Keratinocyte (primary cell): ENCODE measurements at places on chromosomes 3 and 15.
A peak's percentile ranks its signal among the peaks of the same experiment; 100 is the strongest.

- no peak for DNase-seq
Measured at GRCh38 chr15:60551781-60552161, 72.8 kb upstream of the ICE2 start.

- no peak for DNase-seq
Measured at GRCh38 chr3:42118762-42119361, 27.7 kb downstream of the TRAK1 start.

GRCh38 chr15:64029110-64029509 is 17.2 kb downstream of the DAPK2 start:
- no peak for DNase-seq

DNA sequence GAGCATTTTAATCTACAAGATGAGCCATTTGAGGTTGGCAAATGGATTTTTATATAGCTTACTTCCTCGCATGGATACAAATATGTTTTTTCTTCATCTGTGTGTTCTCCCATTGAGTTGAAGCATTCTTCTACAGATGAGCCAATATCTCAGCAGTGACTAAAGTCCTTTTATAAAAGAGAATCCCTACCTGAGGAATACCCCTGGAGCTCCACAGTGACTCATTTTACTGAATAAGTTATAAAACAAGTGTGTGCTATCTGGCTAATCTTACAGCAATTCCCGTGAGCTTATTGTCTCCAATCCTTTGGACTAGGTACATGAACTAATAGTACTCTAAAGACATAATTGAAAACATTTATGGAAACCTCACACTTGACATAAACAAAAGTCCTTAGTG is 354.2 kb upstream of the BCHE start:
- peak; percentile 36 for DNase-seq

DNA sequence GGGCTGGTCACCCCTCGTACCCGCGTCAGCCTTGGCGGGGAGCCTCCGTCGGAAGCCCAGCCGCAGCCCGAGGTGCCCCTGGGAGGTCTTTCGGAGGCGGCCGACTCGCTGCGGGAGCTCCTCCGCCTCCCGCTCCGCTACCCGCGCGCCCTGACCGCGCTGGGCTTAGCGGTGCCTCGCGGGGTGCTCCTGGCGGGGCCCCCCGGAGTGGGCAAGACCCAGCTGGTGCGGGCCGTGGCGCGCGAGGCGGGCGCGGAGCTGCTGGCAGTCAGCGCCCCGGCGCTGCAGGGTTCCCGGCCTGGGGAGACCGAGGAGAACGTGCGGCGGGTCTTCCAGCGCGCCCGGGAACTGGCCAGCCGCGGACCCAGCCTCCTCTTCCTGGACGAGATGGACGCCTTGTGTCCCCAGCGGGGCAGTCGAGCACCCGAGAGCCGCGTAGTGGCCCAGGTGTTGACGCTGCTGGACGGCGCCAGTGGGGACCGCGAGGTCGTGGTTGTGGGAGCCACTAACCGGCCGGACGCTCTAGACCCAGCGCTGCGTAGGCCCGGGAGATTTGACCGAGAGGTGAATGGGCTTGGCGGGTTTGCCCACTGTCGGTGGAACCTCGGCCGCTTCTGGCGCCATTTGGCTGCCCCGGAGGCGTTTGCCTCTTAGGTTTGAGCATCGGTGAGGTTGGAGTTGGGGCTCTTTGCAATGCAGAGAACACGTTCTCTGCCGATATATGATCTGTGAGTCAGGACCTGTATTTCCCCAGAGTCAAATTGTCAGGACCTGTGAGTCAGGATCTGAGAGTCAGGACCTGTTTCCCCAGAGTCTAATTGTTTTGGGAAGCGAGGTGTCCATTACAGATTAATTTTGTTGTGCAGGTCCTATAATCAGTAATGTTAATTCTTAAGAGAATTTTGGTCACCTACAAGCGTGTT is 24.9 kb upstream of the GATM start:
- DNase-seq = no peak

DNA sequence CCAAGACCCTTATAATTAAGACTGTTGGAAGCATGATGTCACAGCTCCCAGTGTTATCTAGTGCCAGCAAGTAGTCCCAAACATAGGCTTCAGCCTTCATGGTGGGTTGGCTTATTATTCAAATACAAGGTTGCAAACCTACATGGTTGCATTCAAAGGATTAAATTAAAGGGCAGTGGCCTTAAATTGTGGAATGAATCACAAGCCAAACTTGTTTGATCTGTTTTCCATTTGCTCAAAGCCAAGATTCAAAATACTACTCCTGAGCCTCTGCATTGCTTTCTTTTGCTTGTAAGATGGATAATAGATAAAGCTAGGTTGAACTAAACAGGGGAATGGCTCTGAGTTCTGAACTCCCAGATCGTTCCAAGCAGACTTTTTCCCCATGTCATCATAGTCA is 52.4 kb upstream of the GNB4 start:
- DNase-seq = no peak

DNA sequence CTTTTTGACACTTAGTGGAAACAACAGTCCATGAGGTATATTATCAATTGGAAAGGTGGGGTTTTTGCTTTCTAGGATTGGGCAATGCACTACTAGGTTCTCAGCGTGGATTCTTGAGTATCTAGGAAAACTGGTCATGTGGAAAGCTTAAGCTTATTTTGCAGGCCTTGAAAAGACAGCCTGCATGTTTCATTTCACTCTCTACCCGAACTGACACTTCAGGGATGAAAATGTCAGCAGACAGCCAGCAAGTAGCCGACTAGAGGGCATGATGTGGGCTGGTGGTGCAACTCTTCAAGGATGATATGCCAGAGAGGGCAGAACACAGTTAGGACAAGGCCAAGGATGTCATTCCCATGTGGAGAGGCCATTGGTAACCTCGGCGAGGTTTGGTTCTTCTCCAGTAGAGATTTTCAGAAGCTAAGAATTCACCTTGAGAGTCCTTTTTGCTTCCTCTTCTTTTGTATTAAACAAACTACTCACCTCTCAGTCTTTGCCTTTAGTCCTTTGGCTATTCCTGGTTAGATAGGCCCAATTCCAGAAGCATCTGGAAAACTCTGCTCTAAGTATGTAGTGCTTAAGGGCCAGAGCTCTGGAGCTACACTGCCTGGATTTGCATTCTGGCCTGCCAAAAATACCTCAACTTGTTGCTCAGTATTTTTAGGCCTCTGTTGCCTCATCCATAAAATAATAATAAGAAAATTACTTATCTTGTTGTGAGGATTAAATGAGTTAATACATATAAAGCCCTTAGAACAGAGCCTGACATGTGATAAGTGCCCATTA is 17.9 kb downstream of the LPP start:
- no peak for DNase-seq

GRCh38 chr3:37934631-37935289 is 55.8 kb upstream of the VILL start:
- no peak for DNase-seq

GRCh38 chr15:85162237-85162636 is 180.6 kb downstream of the PDE8A start:
- no peak for DNase-seq

DNA sequence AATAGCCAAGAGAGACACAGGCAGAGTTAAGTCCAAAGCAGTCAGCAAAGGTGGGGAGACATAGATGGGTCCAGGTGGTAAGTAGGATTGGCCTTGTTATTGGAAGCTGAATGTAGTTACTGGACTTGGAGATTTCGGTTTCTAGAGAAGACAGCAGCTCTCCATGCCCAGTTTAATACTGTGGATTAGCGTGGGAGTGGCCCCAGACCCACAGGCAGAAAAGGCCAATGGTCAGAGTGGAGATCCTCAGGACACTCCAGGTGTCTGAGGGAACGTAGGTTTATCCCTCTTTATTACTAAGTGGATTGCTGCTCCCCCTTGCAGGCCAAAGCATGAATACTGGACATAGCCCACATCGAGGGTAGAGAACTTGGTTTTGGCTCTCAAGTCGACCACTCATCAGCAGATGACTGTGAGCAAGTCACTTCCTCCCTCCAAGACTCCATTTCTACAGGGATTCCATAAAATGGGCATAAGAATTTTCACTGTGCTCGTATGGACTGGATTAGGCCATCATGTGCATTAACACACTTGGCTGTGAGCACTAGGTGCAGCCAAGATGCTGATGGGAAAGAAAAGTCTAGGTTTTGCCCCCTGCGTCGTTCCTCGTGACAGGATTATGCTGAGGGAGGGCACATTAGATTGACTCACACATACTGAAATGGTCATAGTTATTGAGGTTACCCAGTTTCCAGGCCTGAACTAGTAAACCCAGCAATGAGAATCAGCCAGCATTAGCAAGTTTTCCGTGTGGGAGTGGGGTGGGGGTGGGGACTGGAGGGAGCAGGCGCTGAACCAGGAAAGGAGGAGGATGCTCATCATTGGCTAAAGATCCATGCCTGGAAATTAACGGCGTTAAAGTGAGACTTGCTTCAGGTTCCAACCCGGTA is 225.2 kb upstream of the TPRG1 start:
- no peak for DNase-seq

DNA sequence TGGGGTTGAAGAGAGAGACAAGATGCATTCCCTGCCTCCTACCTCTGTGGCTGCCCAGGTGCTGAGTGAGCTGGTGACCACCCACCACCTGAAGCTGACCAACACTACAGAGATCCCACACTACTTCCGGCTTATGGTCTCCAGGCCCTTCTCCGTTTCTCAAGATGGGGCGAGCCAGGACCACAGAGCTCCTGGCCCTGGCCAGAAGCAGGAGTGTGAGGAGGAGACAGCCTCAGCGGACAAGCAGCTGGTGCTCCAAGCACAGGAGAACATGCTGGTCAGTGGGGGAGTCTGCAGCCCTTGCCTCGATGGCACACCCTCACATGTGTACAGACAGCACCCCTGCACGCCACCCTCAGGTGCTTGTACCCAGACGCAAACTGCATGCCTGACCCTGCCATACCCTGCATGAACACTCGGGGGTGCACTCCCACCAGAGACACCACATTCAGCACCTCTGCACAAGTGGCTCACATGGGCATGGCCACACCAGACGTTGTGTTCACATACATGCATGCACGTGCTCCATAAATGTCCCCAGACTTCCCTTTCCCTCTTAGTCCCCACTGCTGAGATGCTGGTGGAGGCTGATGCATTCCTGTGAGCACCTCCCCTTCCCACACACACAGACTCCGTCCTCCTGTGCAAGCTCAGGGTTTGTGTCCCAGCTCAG is 19.0 kb downstream of the ACAA1 start:
- no peak for DNase-seq

DNA sequence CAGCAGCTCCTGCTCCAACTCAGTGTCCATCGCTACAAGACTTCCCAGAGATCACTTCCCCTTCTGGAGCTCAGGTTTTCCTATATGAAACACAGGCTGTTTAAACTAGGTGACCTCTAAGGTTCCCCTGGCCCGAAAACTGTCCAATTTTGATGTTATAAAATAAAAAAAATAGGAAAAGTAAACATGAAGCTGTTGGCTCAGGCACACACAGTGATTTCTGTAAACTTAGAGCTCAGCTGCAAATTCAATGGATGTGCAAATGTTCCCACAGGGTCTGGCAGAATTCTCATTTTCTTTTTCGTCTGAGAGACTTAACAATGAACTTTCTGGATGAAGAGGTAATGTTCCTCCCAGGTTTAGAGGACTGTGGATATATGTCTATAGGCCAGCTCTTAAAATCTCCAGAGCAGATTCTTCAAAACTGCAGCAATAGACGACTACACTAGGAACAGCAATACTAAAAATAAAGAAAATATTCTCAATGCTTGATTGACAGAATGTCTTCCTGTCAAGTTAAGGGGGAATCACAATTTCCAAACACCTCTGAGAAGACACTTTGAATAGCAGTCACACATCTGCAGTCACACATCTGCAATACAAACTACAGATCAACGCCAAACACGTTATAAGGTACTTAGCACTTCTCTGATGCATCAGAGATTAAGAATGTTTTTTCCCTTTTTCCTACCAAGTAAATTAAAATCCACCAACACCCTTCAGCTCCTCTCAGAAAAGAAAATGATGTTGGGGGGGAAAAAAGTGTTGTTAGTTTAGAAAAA is 2.8 kb downstream of the NUP210 start:
- no peak for DNase-seq

- no peak for DNase-seq
Measured at GRCh38 chr15:68107142-68107541, 53.0 kb downstream of the PIAS1 start.

- DNase-seq = no peak
Measured at GRCh38 chr15:63909819-63910437, 76.2 kb upstream of the HERC1 start.

GRCh38 chr3:188834349-188834748 is 337.4 kb upstream of the TPRG1 start:
- no peak for DNase-seq

DNA sequence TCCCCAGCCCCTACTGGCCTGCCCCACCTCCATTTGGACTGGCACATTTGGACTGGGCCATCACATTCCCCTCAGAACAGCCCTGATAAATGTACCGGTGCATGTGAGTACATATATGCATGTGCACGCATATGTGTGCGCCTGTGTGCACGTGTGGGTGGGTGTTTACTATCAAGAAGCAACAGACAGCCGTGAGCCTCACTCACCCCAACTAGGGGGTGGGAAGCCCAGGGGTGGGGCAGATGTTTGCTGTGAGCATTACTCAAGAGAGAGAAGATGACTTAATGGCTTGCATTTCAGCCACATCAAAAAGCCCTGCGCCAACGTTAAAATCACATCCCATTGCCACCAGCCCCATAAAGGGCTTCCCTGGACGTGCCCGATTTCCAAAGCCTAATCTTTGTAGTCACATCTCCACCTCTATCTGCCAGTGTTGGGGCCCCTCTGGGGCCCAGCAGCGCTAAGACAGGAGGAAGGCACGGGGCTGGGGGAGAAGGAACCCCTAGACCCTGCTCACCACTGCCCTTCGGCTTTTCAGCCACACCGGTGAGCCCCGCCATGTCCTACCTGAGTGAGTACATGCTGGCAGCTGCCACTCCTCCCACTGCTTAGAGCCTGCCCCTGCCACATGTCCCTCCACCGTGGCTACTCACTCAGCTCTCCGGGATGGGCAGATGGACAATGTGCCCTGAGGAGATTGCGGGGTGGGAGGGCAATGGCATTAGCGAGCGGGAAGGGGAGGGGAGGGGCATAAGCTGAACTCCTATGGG is 10.9 kb downstream of the ITIH3 start:
- no peak for DNase-seq

- DNase-seq = no peak
Measured at GRCh38 chr3:9875448-9875847, 4.6 kb downstream of the CIDEC start.

DNA sequence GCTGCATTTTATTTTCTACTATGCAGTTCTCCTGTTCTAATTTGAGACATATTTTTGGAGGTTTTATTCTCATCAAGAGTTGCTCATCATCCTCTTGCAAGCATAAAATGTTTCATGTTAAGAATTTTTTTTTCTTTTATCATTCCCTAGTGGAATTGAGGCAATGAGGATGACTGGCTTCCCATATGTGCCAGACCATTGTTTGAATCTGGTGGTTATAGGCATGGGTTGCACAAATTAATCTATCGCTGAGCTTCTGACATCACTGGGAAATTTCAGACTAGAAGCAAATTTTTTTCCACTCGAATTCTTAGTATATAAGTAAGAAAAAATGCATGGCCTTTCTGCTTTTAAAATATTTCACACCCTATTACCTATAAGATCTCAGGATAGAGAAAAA is 279.1 kb upstream of the PLSCR5 start:
- no peak for DNase-seq

DNA sequence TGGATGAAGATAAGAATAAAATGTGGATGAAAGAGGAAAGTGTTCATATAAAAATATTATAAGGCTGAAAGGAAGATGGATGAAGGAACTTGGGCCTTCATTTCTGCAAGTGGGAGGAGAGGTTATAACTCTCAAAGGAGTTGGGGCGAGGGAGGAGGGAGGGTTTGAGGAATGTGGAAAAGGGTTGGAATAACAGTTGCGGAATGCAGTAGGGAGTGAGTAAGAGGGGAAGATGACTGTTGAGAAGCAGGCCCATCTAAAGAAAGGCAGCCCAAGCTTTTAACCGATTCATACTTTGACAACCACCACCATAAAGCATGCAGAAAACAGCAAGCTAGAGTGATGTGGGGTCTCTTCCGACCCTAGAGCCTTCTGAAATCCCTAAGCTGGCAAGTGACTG is 8.3 kb upstream of the TM4SF4 start:
- DNase-seq = no peak
